ENCODE measurements at places on chromosomes 4 and X.

GRCh38 chr4:173370130-173370476 is 651 bp upstream of the SAP30 start:
- DNase-seq: peak; percentile 53

- DNase-seq: no peak
These were observed 144.0 kb downstream of the FNIP2 start for GRCh38 chr4:158912806-158913205.

- no peak for DNase-seq
These were observed 1.6 kb downstream of the STK32B start for GRCh38 chr4:5052726-5053425.

- no peak for DNase-seq
These were observed 134.4 kb downstream of the MAD2L1 start for GRCh38 chr4:119932277-119932676.
